ENCODE measurements at places on chromosomes 3 and 15.

DNA sequence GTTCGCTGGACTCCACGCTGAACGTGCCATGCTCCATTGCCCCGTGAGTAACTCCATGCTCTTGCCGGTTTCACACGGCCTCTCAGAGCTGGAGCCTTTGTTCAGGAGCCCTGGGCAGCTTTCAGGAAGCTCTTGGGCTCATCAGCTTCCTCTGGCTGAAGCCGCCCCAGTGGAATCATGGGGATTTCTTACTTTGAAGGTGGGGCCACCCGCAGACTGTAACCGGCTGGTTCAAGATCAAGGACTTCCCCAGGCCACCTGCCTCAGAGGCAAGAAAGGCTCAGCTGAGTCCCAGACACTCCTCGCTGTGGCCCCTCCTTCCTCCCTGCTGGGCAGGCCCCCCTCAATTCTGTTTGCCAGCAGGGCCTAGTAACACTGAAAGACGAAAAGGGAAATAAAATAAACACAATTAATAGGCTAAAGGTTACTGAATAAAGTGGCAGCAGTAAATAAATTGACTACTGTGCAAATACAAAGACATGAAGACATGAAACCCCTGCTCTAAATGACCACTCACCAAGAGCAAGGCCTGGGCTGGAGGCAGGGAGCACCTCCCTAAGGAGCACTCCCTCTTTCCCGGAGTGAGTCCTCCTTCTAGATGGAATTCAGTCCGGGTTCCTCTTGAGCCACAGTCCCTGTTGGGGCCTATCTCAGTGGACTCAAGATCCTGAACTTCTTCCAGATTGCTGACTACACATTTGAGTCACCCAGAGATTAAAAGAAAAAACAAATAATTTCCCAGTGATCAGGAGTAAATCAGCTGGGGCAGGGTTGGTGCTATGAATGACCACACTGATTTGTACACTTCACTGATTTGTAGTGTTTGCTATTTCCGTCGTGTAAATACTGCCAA, 51.0 kb downstream of the ZDHHC19 start:
- DNase-seq, result no peak

- DNase-seq, result no peak
Measured at GRCh38 chr3:102529452-102529851, 94.6 kb downstream of the ZPLD1 start.

DNA sequence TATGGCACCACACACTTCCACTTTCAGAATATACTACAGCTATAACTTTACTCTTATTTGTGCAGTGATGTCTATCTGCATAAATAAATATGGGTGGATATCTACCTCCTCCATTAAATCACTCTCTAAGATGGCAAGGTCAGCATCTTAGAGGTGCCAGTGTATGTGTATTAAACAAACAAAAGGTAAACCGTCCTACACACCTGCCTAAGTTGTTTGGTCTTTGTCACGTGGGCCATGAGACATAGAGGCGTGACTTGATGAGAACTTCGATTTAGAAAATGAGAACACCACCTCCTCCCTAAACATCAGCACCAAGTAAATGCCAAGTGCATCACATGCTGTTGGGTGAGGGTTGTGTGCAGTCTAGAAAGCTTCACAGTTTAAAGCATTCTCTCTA, 310.6 kb downstream of the GRM7 start:
- no peak for DNase-seq

GRCh38 chr3:134197681-134198261, 52.9 kb downstream of the RYK start:
- DNase-seq, result no peak

DNA sequence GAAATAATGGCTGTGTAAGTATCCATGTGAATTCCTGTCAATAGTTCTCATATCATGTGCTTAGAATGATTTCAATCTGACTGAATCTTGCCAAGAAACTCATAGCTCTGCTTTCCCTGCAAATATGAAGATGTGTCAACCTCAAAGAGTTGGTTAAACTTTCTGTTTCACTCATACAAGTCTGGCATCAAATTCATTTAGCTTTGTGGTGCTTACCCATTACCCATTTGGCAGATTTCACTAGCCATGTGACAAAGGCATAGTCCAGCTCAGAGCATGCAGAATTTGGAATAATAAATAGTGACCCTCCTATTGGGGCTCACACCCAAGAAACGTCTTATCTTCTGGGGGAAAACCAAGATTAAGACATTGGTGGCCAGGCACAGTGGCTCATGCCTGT, 256.6 kb upstream of the TPRG1 start:
- DNase-seq, result no peak

DNA sequence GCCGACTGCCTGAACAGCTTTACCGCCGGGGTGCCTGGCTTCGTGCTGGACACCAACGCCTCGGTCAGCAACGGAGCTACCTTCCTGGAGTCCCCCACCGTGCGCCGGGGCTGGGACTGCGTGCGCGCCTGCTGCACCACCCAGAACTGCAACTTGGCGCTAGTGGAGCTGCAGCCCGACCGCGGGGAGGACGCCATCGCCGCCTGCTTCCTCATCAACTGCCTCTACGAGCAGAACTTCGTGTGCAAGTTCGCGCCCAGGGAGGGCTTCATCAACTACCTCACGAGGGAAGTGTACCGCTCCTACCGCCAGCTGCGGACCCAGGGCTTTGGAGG, 815 bp downstream of the SPINT1 start:
- DNase-seq, result peak; percentile 18

- DNase-seq, result no peak
Measured at GRCh38 chr3:129777806-129778205, 115.7 kb downstream of the TMCC1 start.

DNA sequence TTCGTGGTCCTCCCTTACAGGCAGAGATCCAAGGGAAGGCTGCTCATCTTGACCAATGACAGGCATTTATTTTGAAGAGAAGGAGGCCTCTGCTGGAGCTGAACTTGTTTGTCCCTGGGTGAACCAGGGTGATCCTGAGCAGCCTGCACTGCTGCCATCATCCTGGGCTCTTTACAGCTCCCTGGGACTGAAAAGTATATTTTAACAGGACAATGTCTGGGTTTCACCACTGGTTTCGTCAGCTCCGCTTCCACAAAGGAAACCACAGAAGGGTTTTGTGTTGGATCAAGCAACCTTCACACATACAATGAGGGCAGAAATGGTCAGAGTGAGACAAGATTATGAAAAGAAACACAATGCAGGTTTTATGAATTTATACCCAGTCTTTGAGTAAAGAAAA, 400.7 kb upstream of the TPM1 start:
- no peak for DNase-seq

DNA sequence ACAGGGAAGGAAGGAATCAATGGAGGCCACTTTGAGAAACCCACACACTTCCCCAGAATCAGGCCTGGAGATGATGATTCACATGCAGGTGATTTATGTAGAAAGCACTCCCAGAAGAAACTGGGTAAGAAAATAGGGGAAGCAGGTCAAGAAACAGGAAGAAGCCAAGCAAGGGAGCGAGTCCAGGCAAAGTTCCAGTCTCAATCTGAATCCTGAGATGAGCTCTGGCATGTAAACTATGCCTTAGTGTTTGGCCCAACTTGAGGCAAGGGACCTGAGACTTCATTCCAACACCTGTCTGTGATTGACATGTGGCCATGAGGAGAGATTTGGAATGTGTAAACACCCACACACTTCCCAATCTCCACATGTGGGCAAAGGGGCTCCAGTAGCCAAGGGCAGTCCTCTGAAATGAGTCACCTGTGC, 61.6 kb upstream of the CTNNB1 start:
- DNase-seq, result no peak

GRCh38 chr15:57892181-57892580, 173.3 kb downstream of the ALDH1A2 start:
- DNase-seq, result no peak

GRCh38 chr3:43171748-43172147, 65.9 kb upstream of the POMGNT2 start:
- no peak for DNase-seq

GRCh38 chr3:11820531-11821041, 26.1 kb downstream of the TAMM41 start:
- no peak for DNase-seq

DNA sequence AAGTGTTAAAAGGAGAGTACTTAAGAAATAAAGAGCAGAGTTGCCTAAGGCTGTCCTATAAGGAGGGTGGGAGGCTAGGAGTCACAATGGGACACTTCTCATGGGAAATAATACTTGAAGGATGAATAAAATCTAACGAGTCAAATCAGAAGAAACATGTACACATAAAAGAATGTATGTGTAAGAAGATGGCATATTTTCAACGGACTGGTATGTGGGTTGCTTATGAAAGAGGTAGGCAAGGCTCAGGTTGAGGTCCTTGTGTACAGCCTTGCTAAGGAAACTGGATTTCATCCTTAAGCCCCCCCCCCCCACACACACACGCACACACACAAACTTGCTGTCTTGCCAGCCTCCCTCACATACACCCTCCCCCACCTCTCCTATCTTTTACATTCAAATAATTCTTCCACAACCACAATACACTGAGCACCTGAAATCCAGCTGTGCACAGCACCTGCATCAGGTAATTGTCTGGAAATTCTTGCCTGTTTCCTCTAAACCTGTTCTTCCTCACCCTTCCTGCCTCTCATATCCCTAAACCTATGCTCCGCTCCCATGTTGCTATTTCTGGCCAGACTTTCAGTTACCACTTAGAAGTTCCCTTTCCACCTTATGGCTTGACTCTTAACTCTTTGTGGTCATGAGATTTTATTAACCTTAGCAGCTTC, 79.2 kb downstream of the FMN1 start:
- DNase-seq, result no peak

DNA sequence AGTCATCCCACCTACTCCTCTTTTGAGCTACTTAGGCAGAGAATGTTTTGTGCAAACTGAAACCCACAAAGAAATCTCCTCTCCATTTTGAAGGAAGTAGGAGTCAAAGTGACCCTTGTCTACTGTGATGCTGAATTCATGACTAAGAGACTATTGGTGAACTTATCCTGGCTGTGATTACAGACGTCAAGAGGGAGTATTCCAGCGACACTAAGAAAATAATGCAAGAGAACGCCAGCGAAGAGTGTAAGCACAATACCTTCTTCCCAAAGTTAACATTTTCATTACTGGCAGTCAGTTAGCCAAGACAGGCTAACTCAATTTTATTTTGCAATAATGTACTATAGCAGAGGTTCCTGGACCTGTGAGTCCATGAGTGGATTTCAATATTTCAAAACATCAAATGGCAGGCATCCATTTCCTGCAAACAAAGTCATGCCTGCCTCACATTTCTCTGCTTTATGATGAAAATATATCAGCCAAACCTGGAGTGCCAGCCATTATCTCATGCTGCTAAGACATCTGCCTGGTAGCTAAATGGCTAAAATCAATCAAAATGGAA, 59.0 kb downstream of the CTNNB1 start:
- DNase-seq, result no peak

GRCh38 chr3:34683851-34684250, 885.4 kb downstream of the PDCD6IP start:
- DNase-seq, result no peak

- DNase-seq, result no peak
Measured at GRCh38 chr3:166340604-166341266, 503.5 kb upstream of the BCHE start.

- no peak for DNase-seq
Measured at GRCh38 chr3:101853982-101854381, 4.7 kb downstream of the NFKBIZ start.

GRCh38 chr3:134858441-134859035, 63.5 kb downstream of the EPHB1 start:
- DNase-seq, result no peak

DNA sequence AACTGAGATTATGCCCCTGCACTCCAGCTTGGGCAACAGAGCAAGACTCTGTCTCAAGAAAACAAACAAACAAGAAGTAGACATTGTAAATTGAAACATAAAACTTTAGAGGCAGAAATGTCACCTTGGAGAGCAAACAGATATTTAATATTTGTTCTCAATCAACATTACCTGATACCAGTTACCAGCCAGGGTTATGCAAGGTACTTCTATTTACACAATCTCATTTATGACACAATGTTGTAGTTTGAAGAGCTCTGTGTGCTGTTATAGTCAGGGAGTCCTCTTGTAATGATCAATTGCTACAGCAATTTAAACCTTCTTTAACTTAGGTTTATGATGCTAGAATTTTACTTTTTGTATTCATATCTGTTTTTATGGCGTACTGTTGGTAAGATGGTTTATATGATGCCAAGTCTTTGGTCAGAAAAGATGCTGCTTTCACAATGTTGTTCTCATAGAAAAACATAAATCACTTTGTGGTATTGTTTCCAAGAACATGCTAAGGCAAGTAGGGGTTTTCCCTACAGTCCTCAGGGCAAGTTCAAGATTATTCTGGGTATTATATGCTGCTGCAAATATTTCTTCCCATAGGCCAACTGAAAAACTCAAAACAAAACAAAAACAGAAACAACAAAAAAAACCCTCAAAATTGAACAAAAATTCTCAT, 173.5 kb downstream of the TNIK start:
- DNase-seq, result no peak

GRCh38 chr3:123642957-123643330, 58.1 kb upstream of the HACD2 start:
- DNase-seq, result no peak

DNA sequence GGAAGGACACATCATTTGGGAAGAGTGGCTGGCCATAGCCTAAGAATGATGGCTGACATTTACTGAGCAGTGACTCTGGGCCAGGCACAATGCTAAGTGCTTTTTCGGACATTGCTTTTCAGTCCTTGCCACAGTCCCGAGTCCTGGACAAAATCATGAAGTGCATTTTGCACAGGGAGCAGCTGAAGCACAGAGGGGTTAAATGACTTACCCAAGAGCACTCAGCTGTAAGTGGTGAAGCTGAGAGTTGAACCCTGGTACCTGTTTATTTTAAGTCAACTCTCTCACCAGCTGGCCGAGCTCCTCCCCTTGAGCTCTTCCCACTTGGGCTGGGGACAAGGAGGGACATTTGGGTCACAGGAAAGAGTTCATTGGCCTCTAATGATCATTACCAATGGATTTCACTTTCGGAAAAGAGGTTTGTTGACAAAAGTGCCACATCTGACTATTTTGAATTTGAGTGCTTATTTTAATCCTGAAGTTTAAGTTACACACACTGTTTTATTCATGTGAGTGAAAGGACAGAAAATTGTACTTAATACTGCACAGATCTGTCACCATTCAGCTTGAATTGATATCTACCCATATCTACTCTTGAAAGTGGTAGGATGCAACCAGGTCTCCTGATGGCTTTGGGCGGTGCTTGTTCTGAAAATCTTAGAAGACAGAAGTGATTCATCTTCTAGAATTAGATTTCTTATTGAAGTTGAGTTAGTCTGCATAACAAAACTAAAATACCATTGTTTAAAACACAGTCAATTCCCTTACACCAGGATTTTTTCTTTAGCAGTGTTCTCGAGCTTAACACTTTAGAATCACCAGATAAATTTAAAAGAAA, 368.7 kb upstream of the PROK2 start:
- DNase-seq, result no peak

- DNase-seq, result no peak
Measured at GRCh38 chr3:184337399-184337714, at the start of gene FAM131A. Gene FAM131A, plus strand, starts transcription at chr3:184337600. Its CDS starts 31 bp downstream, at chr3:184337631.

- peak; percentile 72 for DNase-seq
Measured at GRCh38 chr15:31870328-31871165, 159.8 kb upstream of the CHRNA7 start.
